ENCODE measurements at places on chromosomes 11 and 22.

GRCh38 chr11:116219171-116219635, 553.6 kb downstream of the BUD13 start:
- DNase-seq = peak; percentile 95

- no peak for DNase-seq
Measured at GRCh38 chr11:8811571-8811970, 99.4 kb upstream of the AKIP1 start.

GRCh38 chr11:296171-297050, 2.9 kb downstream of the IFITM5 start:
- DNase-seq = no peak

DNA sequence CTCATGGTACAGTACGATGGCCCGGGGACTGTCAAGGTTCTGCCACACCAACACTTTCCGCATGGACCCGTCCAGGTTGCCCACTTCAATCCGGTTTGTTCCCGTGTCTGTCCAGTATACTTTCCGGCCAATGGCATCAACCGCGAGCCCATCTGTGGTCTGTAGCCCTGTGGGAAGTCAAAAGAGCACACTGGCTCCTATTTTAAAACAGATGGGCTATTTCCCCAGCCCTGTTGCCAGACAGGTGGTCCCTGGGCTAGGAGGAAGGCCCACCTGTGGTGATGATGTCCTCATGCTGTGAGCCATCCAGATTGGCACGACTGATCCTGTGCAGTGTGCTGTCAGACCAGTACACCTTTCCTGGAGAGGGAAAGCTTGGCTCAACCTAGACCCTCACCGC, 30.4 kb upstream of the CKAP5 start:
- DNase-seq = no peak

DNA sequence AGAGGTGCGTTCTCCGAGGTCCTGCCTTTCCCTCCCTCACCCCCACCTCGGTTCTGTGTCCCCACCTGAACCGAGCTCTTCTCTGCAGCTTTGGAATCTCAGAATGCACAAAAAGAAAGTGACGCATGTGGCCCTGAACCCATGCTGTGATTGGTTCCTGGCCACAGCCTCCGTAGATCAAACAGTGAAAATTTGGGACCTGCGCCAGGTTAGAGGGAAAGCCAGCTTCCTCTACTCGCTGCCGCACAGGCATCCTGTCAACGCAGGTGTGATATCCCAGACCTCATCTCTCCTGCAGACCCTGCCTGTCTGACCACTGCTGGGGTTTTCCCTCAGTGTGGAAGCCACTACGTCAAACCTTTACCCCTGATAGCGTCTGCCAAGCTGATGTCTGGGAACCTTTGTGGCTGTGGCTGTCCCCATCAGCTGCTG, 13.9 kb downstream of the ACP2 start:
- DNase-seq = peak; percentile 21

- DNase-seq = no peak
Measured at GRCh38 chr11:2899080-2899783, 13.7 kb upstream of the CDKN1C start.

- no peak for DNase-seq
Measured at GRCh38 chr11:113468726-113469345, 6.4 kb downstream of the DRD2 start.

DNA sequence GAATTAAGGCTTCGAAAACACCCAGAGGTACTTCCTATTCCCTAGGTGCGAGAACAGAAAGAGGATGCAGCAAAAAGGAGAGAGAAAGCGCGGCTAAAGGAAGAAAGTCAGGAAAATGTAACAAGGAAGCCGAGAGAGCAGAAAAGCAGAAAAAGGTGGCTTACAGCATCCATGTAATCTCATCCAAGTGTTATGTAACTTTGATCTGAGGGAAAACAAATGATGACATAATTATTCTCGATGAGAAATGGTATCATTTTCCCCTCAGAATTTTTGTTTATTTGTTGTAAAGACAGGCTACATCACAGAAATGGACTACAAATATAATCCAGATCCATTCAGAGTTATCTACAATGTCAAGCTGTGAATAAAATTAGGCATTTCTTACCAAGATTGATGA, 69.1 kb upstream of the APOA1 start:
- no peak for DNase-seq

- DNase-seq = no peak
Measured at GRCh38 chr11:64344787-64345186, 4.8 kb downstream of the CCDC88B start.

GRCh38 chr11:111795334-111795985, 29.3 kb upstream of the PPP2R1B start:
- DNase-seq = no peak

DNA sequence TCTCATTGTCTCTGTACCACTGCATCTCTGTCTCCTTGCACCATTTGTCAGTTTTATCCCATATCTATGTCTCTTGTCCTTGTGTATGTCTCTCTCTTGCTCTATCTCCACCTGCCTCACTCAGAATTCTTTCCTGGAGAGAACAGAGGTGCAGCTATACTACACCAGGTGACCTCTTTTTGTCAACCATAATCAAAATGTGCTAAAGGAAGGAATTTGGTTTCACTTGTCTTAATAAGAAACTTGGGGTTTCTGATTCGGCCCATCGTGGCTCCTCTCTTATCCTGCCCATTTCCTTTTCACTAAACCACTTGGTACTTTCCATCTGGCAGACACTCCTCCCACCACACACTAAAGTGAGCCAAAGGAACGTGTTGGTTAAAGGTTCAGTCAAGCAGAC, 2.0 kb upstream of the C11orf42 start:
- DNase-seq = no peak

DNA sequence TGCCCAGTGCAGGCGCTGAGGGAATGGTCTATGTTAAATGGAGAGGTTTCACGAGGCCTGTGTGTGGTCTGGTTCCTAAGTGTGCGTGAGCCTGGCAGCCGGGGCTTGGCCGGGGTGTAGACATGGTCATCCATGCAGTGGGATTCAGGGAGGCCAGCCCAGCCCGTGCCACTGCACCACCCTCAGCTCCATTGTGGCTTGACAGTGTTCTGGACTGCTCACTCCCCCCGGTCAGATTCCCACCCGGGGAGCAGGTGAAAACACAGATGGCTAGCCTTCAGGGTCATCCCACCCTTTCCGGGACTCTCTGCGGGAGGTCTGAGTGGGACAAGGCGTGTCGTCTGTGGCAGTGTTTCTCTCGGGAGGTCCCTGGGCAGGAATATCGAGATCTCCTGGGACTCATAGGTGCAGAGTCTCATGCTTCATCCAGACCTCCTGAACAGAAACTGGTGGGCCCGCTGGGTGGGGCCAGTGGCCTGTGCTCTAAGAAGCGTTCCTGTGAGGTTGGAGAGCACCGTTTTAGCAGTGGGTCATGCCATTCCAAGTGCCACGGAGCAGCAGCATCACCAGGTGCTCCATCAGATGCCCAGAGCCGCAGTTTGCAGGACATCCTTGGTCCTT, 52.3 kb downstream of the ST14 start:
- no peak for DNase-seq

DNA sequence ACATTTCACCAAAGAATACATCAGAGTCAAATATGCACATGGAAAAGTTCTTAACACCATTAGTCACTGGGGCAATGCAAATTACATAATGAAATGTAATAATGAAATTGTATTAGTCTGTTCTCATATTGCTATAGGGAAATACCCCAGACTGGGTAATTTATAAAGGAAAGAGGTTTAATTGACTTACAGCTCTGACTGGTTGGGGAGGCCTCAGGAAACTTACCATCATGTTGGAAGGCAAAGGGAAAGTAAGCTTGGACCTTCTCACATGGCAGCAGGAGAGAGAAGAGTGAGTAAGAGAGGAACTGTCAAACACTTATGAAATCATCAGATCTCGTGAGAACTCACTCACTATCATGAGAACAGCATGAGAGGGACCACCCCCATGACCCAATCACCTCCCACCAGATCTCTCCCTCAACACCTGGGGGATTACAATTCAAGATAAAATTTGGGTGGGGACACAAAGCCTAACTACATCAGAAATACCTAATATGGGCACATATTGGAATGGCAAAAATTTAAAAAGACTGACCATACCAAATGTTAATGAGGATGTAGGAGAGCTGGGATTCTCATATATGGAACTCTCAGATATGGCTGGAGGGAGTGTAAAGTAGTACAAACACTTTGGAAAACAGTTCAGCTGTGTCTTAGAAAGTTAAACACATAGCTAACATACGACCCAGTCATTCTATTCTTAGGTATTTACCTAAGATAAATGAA, 65.1 kb upstream of the CD44 start:
- no peak for DNase-seq

GRCh38 chr22:49423125-49423650, 404.5 kb downstream of the BRD1 start:
- no peak for DNase-seq

DNA sequence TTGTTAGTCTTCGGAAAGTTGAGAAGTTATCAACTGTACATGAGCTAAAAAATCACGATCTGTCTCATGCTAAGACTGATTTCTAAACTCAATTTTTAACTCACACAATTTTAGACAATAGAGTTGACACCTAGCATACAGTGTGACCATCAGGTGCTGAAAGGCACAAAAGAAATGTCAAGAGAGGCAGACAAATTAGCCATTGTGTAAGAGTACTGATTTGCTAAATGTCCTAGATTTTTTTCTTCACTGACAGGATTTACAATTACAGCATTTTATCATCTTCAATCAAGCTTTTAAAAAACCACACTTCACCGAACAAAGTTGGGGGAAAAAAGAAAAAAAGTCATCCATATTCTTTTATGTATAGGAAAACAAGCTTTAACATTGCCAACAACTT, 7.0 kb downstream of the LGR4 start:
- no peak for DNase-seq

DNA sequence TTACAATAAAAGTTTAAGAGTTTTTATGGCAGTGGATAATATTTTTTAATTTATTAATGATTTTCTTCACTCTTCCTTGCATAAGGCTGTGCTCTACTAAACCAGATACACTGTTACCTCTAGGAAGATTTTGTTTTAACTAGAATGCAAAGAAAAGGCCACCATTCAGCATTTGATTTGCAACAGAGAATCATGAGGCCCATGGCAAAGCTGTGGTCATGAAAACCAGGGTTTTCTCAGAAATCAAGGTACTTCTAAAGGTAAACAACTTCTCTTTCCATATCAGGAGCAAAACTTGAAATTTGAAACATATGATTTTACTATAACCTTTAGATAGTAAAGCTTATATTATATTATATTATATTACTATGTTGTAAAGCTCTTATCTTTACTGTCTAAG, 94.4 kb downstream of the FAM76B start:
- no peak for DNase-seq

- no peak for DNase-seq
Measured at GRCh38 chr22:17060126-17060525, 24.7 kb upstream of the IL17RA start.

DNA sequence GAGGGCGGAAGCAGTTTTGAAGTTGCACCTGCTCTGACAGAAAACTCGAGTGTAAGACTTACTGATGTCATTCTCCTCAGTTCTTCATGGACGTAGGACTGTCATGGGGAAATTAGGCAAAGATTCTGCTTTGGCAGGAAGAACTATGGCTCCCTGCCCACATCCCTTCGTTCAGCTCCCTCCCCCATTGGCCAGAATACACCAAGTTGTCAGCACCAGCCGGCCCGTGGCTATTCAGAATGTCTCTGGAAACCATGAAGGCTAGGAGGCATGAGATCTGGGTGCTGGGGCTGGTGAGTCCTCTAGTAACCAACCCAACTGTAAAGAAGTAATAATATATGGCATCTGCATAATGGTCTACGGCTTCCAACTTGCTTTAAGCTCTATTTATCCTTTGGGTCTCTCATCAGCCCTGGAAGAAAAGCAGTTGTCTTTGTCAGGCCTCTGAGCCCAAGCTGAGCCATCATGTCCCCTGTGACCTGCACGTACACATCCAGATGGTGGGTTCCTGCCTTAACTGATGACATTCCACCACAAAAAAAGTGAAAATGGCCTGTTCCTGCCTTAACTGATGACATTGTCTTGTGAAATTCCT, 74.1 kb downstream of the PIWIL4 start:
- no peak for DNase-seq

All from DMS79 (cell line).